HEK293T (cell line): ENCODE measurements at places on chromosomes 3 and 15.

DNA sequence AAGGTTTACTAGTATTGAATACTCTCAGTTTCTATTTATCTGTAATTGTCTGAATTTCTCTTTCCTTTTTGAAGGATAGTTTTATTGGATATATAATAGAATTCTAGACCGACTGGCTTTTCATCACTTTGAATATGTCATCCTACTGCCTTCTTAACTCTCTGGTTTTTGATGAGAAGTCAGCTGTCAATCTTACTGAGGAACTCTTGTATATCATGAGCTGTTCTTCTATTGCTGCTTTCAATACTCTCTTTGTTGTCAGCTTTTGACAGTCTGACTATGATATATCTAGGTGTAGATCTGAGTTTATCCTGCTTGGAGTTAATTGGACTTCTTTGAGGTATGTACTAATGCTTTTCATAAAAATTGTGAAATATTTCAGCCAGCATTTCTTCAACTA lies 333.8 kb downstream of the PLCL2 start:
- no peak for DNase-seq

- no peak for DNase-seq
These were observed 3.6 kb upstream of the SHC4 start for GRCh38 chr15:48967336-48967735.

GRCh38 chr3:150216866-150217600 lies 191.1 kb upstream of the TSC22D2 start:
- DNase-seq, result no peak

GRCh38 chr15:69018951-69019350 lies 4.5 kb downstream of the NOX5 start:
- DNase-seq, result no peak

DNA sequence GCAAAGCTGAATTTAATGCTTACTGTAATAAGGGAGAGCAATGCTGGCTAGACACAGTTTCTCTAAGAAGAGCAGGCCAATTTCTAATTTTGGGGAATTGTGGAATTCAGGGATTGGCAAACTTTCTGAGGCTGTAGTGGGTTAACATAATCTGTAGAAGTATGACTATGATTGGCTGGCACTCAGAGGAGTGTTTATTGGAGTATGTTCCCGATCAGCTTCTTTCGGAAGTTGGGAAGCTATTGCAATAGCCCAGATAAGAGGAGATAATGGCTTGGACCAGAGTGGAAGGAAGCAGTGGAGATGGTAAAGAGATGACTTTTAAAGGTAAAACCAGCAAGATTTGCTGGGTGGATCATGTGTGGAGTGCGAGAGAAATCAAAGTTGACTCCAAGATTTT lies 19.4 kb downstream of the TMOD3 start:
- DNase-seq, result no peak

DNA sequence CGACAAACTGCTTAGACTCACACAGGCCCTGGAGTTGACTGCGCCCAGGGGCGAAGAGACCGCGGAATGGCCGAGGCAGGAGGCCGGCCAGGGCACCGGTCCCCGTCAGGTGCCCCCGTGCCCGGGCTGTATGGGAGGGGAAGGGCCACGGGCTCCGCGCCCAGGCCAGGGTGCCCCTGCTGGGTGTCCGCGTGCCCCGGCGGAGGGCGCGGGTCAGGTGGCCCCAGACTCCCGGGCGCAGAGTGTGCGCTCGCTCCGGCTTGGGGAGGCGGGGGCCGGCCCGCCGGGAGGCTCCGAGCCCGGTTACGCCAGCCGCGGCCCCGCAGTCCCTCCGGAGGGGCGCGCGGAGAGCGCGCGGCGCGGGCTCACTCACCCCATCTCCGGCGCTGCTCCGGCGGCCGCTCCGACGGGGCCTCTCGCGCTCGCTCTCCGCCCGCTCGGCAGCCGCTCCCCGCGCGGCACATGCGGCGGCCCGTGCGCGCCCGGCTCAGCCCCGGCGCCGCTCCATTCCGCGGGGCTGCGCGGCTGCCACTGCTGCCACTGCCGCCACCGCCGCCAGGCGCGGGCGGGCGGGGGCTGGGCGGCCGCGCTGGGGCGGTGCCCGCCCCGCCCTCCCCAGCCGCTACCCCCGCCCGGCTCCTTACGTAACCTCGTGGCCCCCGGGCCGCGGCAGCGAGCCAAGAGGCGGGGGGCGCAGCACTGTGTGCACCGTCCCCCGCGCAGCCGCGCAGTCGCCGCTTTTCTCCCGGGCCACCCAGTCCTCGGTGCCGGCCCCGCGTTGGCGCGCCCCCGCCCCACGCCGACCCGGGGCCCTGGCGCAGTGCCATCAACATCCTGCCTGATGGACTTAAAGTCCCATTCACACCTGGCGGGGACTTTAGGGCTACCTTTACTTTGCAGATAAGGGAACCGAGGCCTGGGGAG lies at the start of gene HOMER2:
Gene HOMER2 (minus strand): TSS at position 563 of the 924 bp plus-strand sequence. CDS start 185 bp downstream, at position 378.
- DNase-seq, result peak; percentile 70

DNA sequence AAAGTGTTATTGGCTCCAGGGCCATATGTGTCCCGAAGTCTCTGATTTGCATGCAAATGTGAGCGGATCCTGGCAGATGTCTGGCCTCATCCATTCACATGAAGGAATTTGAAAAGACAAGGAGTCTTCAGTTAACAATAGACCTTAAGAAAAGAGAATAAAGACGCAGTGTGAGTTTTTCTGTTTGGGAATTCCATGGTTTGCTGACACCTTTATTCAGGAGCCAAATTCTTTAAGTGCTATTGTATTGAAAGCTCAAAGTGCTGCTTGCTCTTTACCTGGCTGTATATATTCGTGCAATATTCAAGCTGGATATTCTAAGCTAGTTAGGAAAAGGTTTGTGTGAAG lies 2.2 kb downstream of the LRRN1 start:
- no peak for DNase-seq

DNA sequence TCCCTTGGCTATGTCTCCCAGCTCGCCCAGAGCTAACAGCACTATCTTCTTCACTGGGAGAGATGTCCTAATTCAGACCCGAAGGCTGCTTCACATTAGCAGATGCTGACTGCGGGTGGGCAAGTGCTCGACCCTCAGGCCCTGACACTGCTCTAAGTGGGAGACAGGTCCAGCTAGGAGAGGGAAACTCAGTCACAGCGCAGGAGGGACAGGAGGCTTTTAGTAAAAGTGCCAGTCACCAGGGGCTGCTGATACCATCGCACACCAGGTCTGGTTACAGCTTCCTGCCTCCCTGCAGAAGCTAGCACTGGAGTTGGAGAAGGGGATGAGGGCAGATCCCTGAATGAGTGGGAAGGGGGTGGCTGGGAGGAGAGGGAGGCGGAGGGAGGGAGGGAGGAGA lies 365.8 kb upstream of the RGMA start:
- no peak for DNase-seq

DNA sequence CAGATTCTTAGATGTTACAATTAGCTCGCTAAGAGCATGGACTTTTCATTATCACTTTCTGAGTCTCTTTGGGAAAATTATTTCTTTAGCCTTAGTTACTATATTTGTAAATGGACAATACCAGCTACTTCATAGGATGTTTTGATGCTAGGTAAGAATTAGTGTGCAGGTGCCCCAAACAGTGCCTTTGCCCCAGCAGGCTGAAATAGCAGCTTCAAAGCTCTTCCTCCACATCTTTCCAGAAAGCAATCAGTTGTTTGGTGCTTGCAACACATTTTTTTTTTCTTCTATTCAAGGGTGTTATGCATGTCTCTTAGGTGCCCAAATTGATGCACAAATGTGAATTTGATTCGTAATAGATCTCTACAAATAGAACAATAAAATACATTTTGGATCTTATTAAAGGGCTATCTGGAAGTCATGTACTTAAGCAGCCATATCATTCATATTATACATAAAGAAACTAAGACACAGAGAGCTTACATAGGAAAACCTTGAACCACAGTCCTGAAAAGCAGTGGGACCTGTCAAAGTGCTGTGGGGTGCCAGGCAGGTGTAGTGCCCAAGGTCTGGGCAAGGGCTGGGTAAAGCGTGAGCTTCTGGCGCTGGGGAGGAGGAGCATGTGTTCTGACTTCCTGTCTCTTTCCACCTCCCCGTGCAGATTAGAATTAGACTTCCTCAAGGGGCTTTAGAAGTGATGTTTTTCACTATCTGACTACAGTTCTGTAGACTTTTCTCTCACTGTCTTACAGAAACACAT lies 62.9 kb downstream of the FNDC3B start:
- DNase-seq, result no peak

- DNase-seq, result no peak
These were observed 2.9 kb upstream of the SATB1 start for GRCh38 chr3:18428036-18428435.

DNA sequence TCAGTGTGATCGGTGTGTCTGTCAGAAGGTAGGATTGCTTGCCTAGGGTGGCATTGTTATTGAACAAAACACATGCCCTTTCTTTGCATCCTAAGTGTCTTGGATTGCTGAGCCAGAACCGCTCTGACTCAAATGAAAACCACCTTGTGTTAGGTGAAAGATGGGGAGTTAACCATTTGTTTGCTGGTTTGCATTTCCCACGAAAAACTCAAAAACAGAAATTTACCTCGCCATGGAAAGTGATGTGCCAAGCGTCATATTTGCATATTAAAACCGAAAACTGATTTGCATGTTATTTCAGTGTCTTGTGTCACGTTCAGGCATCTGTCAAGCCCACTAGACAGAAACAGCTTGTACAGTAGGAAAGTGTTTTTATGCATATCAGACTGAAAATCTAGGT lies 474.6 kb upstream of the TPRG1 start:
- DNase-seq, result no peak

GRCh38 chr15:95287720-95288103 lies 1042.8 kb upstream of the NR2F2 start:
- no peak for DNase-seq

GRCh38 chr15:82585072-82585471 lies 44.8 kb upstream of the RPS17 start:
- no peak for DNase-seq

- no peak for DNase-seq
These were observed 7.8 kb upstream of the WNT7A start for GRCh38 chr3:13887495-13888300.

- no peak for DNase-seq
These were observed 43.2 kb downstream of the KNL1 start for GRCh38 chr15:40637221-40637745.

DNA sequence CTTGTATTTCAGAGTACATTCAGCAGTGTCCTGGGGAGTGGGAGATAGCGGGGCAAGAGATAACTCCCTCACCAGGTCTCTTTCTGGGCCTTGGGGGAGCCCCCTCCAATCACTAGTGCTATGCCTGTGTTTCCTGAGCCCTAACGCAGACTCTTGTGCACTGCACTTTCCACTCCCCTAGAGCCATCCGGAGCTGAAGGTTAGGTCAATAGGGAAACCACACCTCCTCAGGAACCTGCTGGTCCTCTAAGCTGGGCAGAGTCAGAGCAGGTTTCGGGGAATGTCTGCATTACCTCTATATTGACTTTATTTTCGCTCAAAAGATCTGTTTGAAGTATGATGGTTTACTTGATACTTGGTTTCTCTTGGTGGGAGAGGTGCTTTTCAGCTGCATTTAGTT lies 617.0 kb upstream of the ROBO1 start:
- no peak for DNase-seq

- DNase-seq, result no peak
These were observed 325.8 kb upstream of the IGF1R start for GRCh38 chr15:98322581-98322980.

GRCh38 chr3:28173836-28174235 lies 67.6 kb upstream of the CMC1 start:
- DNase-seq, result no peak

GRCh38 chr3:121758727-121759450 lies 9.3 kb upstream of the GOLGB1 start:
- no peak for DNase-seq

GRCh38 chr15:39613271-39613670 lies 32.4 kb downstream of the THBS1 start:
- DNase-seq, result no peak

GRCh38 chr3:105327662-105328337 lies 38.9 kb upstream of the ALCAM start:
- DNase-seq, result no peak

DNA sequence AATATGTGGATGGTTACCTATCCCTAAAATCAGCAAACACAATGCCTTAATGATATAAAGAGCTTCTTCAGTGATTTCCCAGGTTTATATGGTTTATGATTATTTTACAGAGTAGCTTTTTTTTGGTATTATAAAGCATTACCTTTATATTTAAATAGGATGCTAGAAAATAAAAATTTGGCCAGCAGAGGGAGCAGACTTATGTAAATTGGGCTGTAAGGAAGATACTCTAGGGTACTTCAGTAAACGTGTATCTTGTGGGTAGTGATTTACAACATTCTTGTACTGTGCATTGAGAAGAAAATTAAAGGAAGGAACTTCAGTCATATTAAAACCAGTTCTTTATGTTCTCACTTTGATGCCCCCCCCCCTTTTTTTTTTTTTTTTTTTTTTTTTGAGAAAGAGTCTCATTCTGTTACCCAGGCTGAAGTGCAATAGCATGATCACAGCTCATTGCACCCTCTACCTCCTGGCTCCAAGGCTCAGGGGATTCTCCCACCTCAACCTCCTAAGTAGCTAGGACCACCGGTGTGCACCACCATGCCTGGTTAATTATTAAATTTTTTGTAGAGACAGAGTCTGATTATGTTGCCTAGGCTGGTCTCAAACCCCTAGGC lies 167.9 kb downstream of the BBX start:
- no peak for DNase-seq

DNA sequence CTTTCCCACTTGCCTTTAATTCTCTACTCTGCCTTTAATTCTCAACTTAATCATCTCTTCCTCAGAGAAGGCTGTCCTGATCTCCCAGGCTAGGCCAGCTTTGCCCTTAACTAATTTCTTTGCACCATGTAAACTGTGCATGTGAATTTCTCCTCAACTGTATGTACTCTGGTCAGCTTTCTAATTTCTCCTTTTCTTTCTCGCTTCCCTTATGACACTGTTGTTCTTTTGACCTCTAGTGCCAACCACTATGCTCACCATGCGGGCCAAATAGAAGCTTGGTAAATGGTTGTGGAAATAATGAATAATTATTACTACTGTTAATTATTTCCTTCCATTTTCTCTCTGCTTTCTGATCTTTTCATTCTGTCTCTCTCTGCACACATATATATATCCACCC lies 269.0 kb upstream of the CRBN start:
- DNase-seq, result no peak

DNA sequence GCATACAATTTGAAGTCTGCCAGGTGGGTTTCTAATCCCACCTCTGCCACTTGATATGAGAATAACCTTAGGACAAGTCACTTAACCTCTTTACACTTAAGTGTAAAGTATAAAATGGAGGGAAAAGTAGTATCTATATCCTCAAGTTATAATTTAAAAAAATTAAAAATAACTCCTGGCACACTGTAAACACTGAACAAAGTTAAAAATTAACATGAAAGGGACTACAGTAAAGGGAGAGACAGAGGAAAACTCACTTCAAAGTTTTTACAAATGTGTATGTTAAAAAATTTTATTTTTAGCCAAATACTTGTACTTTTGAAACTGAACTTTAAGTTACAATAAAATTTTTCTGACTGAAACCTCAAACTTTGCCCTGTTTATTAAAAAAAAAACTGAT lies 49.6 kb downstream of the PLOD2 start:
- no peak for DNase-seq

DNA sequence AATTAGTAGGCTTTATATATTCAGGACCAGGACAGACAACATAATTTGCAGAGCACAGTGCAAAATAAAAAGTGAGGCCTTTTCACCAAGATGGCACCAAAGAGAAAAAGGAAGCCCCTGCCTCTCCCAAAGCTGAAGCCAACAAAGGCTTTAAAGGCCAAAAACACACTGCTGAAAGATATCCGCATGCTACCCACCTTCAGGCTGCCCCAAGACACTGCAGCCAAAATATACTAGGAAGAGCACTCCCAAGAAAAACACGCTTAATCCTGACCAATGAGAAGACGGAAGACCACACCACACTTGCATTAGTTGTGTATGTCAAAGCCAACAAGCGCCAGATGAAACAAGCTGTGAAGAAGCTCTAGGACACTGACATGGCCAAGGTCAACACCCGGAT lies 38.0 kb downstream of the PIK3CB start:
- DNase-seq, result no peak

- no peak for DNase-seq
These were observed 34.8 kb downstream of the CHRD start for GRCh38 chr3:184414418-184415202.
